ENCODE measurements at places on chromosomes 6 and 20.

DNA sequence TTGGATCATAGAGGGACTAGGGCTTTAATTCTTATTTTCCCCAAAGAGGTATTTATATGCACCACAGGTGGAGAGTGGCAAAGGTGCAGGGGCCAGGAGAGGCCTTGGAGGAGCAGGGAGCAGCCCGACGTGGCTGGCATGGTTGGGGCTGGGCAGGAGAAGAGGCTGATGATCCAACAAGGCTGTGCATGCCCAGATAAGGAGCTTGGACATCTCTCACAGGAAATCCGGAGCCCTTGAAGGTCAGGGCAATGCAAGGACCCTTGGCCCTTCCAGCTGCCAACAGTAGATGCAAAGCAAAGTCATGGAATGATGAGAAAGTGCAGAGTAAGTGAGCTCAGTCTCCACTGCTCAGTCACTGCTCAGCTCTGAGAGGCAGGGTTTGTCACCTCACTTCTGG is 39.9 kb upstream of the SIRT5 start:
- DNase-seq, result no peak

DNA sequence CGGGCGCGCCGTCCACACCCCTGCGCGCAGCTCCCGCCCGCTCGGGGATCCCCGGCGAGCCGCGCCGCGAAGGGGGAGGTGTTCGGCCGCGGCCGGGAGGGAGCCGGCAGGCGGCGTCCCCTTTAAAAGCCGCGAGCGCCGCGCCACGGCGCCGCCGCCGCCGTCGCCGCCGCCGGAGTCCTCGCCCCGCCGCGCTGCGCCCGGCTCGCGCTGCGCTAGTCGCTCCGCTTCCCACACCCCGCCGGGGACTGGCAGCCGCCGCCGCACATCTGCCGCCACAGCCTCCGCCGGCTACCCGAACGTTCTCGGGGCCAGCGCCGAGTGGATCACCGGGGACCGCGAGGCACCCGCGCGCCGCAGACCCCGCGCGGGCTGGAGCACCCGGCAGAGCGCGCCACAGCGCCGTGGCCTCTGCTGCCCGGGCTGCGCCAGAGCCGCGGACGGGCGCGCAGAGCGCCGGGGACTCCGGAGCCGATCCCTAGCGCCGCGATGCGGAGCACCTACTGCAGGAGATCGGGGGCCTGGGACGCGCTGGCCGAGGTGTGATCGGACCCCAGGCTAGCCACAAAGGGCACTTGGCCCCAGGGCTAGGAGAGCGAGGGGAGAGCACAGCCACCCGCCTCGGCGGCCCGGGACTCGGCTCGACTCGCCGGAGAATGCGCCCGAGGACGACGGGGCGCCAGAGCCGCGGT is at the start of gene BMP2:
TSS of gene BMP2 (plus strand) at position 151 of the 692 bp plus-strand sequence. CDS start 2,441 bp downstream, outside the sequence.
- DNase-seq, result no peak

- DNase-seq, result no peak
Measured at GRCh38 chr6:127352524-127352923, 9.1 kb upstream of the ECHDC1 start.

- no peak for DNase-seq
Measured at GRCh38 chr20:18639501-18639979, 51.7 kb downstream of the DTD1 start.

DNA sequence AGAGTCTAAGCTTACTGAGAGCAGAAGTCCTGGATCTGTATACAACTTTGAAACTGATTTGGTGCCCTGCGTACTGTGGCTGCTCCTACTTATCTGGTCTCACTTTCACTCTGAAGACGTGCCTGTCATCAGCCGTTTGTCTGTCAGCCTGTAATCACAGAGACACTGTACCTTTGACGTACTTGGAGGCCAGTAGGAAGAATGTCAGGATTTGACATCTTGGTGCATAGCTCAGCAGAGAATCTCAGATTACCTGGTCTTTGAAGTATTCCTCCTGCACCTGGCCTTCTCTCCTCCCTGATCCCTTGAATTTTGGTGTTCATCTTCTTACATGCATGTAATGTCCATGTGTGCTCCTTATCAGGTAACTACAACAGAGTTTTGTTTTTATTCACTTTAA is 37.7 kb downstream of the DSE start:
- no peak for DNase-seq

- DNase-seq, result no peak
Measured at GRCh38 chr6:145260484-145261175, 474.7 kb downstream of the EPM2A start.

- DNase-seq, result no peak
Measured at GRCh38 chr6:28351087-28351486, 1.3 kb downstream of the ZKSCAN3 start.

DNA sequence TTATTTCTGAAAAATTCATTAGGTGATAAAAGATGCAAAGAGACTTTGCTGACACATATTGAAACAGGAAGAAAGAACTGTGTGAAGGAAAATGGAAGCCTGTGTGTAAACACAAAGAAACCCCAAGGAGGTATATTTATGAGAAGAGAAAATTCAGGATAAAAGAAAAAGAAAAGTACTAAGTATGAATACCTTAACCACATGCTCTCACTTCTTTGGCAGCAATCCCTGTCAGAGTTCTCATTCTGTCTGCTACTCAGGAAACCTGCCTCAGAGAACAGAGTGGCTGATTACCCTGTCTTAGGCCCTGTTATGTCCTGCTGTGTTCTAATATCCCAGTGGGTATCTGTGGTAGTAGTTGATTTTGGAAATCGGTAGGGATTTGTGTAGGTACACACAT is 457.9 kb downstream of the TBC1D32 start:
- no peak for DNase-seq

DNA sequence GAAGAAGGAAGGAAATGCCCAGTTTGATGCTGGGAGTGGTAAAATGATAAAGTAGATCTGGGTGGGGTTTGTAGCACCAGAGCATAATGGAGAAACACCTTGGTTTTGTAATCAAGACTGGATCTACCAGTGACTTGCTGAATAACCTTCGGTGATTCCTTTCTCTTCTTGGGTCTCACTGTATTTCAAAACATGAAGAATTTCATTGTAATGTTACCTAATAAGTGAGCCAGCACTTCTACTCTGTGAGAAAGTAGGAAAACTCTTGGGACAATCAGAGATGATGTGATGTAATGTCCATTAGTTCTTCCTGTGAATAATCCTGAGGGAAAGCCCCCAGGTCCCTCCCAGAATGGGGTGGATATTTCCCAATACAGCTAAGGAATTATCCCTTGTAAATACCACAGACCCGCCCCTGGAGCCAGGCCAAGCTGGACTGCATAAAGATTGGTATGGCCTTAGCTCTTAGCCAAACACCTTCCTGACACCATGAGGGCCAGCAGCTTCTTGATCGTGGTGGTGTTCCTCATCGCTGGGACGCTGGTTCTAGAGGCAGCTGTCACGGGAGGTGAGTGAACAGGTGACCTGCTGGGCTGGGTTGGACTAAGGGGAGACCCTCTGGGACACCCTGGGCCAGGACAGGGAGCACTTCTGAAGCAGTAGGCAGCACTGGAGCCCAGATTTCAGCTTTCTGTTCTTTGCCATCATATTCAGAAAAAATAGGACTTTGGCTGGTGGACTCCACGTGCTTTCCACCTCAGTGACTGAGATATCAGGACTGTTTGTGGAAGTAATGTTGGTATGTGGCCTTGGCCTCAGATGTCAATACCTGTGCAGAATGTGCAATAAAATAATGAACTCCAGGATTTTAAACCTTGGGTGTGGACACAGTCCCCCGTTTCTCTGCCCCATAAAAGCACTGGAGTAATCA is at the start of gene PI3:
TSS of gene PI3 (plus strand) at position 469 of the 931 bp plus-strand sequence. CDS start at position 490, 21 bp downstream.
- no peak for DNase-seq

DNA sequence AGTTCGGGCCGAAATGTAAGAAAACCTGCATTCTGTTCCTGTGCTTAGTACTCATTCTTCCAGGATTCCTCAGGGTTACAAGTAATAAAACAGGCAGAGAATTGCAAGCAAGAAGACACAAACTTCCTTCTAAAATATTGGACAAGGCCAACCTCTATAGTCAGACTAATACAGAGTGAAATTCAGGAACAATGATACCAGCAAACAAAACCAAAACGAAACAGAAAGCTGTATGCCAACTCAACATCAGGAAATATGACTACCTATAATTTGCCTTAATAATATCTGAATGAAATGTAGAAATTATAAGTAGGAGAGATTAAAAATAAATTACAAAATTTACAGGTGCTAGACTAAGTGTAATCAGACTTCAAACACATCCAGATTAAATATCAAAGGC is 238.8 kb downstream of the HIVEP2 start:
- DNase-seq, result no peak

GRCh38 chr20:51431321-51431720 is 111.2 kb downstream of the NFATC2 start:
- DNase-seq, result no peak

DNA sequence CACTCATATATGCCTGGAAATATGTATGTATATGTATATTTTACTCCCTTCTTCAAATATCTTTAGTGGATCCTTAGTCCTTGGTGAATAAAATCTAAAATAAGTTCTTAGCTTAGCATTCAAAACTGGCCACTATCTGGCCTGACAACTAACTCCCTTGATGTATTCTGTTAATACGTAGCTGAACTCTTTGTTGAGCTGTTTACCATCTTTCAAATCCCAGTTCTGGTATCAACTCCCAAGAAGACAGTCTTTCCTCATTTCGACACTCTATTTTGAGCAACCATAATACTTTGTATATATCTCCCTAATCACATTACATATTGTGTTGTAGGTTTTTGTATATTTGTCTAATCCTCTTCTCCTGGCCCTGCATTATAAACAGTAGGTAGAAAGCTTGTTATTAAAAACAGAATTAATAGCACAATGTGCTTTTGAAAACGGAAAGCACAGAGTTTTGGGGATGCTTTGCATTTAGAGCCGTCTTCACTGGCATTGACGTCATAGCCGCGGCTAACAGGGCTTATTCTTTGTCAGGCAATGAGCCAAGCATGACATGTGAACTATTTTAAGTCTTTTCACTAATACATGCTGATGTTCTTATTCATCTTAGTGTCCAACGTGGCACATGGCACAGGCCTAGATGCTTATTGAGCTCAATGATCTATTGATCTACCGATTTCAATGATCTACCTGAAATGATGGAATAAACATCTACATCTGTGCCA is 47.2 kb upstream of the CCN2 start:
- no peak for DNase-seq

DNA sequence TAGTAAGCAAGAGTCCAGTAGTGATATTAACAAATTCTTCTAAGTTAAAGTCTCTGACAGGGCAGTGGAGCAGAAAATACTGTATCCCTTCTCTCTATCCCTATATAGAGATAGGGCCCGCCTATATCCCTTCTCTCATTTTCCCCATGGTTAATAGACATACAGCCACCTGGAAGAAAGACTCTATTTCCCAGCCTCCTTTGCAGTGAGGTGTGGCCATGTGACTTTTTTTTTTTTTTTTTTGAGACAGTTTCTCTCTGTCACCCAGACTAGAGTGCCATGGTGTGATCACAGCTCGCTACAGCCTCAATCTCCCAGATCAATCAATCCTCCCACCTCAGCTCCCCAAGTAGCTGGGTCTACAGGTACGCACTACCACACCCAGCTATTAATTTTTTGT is 16.7 kb upstream of the CDK5RAP1 start:
- DNase-seq, result no peak

DNA sequence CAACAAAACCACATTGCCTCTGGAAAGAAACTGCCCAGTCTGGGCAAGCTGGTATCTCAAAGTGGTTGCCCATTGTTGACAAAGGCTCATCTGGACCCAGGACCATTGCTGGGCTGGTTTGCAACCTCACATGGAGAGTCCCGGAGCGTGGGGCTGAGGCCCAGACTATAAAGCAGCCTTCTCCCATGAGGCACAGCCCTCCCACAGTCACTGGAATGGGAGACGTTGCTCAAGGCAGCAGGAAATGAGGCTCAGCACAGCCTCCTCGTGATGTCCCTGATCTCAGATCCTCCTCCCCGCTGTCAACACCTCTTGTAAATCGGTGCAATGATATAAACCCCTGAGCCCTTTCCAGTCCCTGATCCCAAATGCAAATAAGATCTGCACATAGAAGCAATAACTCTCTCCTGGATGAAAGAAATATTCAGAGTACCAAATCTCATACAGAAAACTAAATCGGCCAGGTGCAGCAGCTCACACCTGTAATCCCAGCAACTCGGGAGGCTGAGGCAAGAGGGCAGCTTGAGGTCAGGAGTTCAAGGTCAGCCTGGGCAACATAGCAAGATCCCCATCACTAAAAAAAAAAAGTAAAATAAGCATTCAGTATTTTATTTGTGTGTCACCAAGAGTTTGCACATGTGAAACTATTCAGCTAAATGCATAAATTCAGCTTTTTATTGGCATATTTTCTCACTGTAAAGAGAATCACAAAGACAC is 103.0 kb upstream of the RREB1 start:
- no peak for DNase-seq

DNA sequence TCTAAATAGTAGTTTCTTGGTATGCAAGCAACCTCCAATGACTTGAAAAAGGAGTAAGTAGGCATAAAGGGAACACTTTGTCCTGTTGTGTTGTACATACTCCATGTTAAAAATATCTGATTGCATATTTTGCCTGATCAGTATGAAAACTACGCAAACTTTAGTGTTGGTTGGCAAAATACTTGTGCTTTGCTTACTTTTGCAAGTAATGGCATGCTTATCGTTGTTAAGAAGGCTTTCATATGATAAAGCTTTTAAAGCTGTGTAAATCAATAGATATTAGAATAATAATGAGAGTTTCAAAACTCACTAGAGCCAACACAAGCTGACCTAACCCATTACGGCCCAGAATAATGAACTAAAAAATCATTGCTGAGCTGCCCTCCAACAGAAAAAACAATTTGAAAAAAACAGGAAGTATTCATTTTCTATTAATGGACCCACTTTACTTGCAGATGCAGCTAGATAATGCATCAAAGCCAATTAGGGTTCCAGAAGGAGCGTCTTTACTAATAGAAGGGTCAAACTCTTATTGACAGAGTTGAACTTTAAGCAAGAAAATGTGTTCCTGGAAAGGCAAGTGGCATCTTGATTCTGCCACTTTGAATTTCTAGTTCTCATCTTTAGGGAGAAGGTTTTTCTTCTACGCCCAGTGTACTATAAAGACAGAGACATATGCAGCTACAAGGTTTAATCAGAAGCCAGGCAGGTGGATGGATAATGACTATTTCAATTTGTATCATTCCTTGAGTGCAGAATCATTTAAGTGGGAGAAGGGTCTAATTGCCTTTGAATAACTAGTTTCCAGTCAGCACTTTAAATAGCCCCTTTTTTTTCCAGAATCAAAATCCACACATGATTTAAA is 82.2 kb downstream of the SNAP25 start:
- no peak for DNase-seq

- DNase-seq, result no peak
Measured at GRCh38 chr20:2799688-2800520, 523 bp downstream of the CPXM1 start.

GRCh38 chr6:1962201-1962600 is 283.2 kb downstream of the GMDS start:
- no peak for DNase-seq

All from CD4-positive, alpha-beta T cell treated with Interleukin-15 for 4 hours (primary cell).